ENCODE measurements at places on chromosomes 6 and 20.

DNA sequence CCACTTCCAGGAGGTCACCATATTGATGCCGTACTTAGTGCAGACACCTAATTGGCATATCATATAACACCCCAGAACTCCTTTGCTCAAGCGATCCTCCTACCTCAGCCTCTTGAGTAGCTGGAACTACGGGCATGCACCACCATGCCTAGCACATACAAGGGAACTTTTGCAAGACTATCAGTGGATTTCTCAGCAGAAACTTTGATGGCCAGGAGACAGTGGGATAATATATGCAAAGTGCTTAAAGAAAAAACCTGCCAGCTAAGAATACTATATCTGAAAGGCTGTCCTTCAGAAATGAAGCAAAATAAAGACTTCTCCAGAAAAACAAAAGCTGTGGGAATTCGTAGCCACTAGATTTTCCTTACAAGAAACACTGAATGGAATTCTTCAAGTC is 387.1 kb downstream of the DHX35 start:
- no peak for DNase-seq

DNA sequence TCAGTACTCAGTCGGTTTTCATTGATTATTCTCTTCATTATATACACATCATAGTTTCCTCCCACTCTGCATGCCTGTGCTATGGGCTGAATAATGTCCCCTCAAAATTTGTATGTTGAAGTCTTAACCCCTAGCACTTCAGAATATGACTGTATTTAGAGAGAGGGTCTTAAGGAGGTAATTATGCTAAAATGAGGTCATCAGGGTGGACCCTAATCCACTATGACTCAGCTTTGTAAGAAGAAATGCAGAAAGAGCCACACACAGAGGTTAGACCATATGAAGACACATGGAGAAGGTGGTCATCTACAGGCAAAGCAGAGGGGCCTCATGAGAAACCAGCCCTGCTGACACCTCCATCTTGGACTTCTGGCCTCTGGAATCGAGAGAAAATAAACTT is 15.8 kb downstream of the ABHD12 start:
- no peak for DNase-seq

DNA sequence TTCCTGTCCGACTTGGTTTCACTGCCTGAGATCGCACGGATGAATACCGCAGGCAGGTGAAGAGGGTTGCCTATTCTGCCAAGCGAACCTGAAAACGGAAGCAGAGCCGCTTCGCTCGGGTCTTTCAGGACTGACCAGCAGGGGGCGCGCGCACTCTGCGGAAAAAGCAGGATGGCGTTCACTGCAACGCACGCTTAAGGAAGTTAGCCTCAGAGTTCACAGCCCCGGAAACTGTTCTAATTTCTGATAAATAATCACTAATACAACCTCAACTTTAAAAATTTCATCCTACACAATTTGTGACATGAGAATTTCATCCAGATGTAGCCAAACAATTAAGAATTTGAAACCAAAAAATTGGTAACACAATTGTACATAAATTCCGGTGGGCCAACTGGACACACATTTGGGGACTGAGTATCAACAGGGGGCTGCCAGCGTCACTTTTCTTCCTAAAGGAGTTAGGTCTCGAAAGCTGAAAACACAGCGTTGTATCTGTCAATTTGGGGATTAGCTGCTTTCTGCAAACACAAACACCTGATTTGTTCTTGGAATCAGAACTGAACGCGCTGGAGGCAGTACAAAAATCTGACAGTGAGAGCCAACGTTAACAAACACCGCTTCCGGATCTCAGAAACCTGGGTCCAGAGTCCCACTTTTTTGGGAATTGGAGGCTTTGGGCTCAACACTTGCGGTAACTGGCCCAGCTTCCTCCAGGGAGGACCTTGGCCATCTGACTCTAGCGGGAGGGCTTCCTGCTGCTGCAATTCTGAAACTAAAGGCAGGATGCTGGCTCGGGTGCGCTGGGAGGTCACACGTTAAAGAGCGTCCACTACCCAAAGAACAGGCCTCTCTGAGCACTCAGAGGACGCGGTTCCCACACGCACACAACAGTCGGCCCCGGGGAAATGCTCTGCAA is 8.8 kb downstream of the PXDC1 start:
- peak; percentile 62 for DNase-seq

- no peak for DNase-seq
Observed at GRCh38 chr6:95837890-95838289, 177.9 kb upstream of the FUT9 start.

- DNase-seq: no peak
Observed at GRCh38 chr6:73965539-73966029, 269.6 kb downstream of the CD109 start.

DNA sequence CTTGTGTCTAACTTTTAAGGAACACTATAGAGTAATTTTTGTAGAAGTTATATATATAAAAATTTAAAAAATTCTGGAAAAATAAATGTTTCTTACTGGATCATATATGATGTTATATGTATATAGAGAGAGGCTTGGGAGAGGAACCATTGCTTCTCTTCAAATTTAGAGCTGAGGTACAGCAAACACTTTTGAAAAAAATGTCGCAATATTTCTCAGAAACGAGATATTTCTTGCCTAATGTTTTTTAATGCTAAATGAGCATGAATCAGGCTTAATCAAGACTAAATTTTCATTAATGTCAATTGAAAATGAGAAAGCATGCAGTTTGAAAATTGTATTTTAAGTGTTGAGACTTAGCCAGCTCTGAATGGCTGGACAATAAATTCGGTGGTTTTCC is 2.6 kb downstream of the PKIB start:
- DNase-seq: no peak

GRCh38 chr6:28569748-28570147 is 44.1 kb downstream of the GPX5 start:
- no peak for DNase-seq

DNA sequence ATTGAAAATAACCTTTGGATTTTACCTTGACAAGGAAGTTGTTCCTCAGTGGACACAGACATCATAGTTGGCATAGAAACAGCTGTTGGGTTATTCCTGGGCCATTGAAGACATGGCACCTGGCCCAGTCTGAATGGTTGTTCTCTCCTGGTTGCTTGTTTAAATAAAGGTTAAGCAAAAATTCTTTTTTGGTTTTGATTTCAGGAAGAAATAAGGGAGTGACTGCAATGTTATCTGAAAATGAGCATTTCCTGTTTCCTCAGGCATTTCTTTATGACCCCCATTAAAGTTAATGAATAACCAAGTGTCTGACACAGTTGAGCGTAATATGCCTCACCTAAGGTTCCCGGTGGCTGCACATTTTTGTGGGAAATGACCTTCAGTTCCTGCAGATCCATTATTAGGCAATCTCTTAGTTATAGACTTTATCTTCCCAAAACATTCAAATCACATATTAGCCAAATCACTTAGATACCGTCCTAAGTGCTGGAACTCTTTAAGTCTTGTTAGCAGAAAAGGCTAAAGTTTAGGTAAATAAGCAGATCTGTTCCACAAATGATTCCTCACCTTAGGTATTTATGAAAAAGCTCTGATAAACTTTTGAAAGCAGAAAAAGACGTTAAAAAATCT is 648.7 kb upstream of the FLRT3 start:
- DNase-seq: peak; percentile 49

GRCh38 chr6:111872401-111873177 is 663 bp downstream of the FYN start:
- DNase-seq: peak; percentile 79

GRCh38 chr6:6453186-6453585 is 132.7 kb upstream of the F13A1 start:
- no peak for DNase-seq

GRCh38 chr6:144259986-144260385 is 25.1 kb upstream of the UTRN start:
- DNase-seq: no peak

DNA sequence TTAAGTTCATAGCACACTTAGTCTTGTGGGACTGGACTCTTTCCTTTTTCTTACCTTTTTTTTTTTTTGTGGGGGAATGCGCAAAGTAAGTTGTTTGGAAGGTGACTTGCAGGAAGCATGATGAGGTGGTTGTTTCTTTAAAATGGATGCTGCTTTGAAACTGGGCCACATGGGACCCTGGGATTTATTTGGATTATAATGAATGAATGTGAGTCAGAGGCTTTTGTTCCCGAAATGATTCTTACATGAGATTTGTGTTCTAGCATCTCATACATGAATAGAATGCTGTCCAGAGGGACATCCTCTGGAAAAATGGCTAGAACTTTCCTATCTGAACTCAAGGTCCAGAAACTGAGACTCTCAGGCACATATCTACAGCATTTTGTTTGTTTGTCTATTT is 236.6 kb upstream of the RNF24 start:
- no peak for DNase-seq

DNA sequence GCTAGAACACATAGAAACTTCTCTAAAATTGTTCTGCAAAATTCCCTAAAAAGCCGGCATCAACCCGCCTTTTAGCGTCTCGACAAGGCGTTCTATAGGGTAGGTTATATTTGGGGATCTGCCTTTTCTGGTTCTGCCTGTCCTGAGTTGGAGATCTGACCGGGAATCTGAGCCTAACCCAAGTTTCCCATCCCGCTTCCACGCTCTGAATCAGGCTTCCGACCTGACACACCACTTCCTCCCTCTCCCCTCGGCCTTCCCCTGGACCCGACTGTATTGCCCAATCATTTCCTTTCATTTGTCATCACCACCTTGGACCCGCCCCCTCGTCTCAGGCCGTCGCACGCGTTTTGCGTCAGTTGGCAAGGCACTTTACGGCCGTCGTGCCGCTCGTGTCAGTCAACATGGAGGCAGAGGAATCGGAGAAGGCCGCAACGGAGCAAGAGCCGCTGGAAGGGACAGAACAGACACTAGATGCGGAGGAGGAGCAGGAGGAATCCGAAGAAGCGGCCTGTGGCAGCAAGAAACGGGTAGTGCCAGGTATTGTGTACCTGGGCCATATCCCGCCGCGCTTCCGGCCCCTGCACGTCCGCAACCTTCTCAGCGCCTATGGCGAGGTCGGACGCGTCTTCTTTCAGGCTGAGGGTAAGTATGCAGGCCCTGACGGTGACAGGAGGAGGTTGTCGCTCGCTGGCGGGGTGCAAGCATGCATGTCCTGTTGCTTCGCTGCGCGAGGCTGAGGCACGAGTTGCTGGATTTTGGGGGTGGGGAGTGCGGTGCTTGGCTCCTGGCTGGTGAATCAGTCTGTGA is at the start of gene ABT1:
TSS of gene ABT1 (plus strand) at position 375 of the 810 bp plus-strand sequence. CDS start at position 405, 30 bp downstream.
- peak; percentile 95 for DNase-seq

GRCh38 chr6:87789198-87789899 is 87.3 kb upstream of the AKIRIN2 start:
- no peak for DNase-seq

- no peak for DNase-seq
Observed at GRCh38 chr20:59611286-59611685, 6.9 kb downstream of the PHACTR3 start.

DNA sequence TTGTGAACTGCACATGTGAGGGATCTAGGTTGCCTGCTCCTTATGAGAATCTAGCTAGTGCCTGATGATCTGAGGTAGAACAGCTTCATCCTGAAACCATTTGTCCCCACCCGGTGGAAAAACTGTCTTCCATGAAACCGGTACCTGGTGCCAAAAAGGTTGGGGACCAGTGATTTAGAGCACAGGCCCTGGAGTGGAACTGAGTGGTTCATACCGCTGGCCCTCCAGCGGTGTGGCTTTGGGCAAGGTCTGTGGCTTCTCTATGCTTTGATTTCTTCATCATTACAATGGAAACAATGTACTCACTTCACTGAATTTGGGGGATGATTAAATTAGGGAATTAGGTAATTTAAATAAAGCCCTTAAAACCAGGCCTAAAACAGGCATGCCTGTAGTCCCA is 36.3 kb downstream of the CD164 start:
- DNase-seq: no peak

GRCh38 chr6:97864366-97864765 is 581.4 kb upstream of the MMS22L start:
- no peak for DNase-seq

- no peak for DNase-seq
Observed at GRCh38 chr20:62405108-62405980, 1.7 kb downstream of the CABLES2 start.

- DNase-seq: no peak
Observed at GRCh38 chr6:16583144-16583762, 178.0 kb downstream of the ATXN1 start.

GRCh38 chr6:11902527-11902926 is 109.6 kb upstream of the HIVEP1 start:
- DNase-seq: no peak

DNA sequence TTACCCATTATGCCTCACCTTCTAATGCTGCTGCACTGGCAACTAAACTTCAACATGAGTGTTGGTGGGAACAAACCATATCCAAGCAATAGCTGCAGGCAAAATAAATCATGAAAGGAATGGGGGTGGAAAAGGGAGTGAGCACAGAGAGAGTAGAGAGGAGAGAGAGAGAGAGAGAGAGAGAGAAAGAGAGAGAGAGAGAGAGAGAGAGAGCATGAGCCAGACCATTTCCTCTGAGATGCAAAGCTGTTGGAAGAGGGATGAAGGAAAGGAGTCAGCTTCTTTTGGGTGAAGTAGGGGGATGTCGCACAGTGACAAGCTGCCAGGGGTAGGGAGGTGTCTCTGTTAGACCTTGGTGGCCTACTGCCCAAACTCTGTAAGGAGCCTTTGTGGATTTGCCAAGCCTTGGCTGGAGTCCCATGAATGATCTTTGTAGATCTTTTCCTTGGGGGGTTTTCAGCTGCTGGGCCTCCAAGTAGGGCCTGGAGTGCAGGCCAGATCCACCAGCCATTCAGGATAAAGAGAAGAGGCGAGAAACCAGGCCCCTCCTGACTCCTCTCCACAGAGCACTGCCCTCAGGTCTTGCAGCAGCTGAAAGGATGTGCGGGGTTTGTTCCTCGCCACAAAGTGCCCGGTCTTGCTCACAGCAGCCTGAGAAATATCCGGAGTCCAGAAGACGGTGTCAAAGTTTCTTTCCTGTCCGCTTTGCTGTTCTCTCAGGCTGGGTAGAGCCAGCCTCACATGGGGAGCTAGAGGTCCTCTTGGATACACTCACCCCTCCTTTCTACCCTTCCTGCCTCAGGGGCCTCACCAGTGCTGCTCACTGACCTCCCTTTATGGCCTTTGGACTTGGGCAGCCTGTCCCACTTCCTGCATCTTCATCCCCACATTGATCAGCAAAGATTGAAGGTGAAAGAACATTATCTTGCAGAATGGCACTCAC is 17.8 kb downstream of the BTBD3 start:
- DNase-seq: no peak

DNA sequence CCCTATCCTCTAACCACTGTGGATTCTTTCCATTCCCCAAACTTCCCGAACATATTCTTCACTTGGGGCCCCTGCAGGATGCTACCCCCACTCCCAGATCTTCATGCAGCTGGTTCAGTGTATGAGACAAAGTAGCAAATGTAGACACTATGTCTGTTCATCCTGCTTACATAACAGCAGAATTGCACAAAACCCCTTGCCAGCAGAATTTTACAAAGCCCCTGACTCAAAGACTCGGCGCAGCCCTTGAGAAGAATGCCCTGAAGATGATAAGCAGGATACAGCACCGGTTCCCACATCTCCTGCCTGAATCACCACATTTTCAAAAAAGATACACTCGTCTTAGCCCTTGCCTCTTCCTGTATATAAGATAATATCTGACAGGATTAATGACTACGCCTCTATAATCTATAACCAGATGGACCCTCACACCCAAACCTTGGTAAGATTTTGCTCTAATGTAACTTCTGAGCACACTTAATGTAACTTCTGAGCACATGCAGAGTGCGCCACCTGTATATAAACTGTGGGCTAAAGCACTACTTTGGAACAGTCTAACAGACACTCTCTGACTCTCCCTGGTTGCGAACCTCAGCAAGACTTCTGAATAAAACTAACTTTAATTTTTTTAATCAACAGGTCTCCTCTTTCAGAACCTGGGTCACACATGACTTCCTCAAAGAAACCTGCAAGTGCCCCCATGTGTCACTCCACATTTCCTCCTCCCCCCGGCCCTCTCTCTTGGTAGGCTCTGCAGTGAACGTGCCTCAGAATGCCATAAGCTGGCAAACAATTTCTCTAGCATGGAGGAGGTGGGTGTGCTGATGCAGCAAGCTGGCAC is 28.7 kb downstream of the RALGAPA2 start:
- DNase-seq: no peak

Measured in right kidney (tissue), 9 donors.